ENCODE measurements at places on chromosomes 4 and X.

DNA sequence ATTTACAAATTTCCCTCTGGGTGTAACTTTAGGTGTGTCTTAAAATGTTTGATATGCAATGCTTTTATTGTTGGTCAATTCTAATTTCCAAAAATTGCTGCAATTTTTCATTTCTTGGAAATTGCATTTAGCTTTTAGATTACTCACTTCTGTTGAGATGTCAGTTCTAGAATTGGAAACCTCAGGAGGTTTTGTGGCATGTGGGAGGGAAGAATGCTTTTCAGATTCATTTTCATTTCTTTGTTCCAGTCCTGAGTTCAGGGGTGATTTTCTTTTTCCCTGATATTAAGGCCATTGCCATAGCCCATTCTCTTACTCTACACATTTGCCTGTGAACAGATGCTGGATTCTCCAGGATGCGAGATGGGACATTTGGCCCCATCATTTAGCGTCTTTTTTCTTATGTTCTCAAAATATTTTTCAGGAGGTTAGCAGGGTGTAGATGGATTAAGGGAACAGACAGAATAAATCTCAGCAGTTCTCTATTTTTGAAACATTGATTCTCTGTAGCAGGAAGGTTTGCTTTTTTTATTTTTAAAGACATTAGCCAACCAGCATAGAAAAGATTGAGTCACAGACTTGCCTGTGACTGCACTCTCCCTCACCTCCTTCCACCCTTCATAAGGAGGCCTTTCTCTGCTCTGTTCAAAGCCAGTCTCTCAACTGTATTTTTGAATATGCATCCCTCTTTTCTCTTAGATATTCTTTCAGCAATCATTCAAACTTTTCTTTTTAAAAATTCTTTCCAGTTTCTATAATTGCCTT, 238.4 kb upstream of the ANXA3 start:
- no peak for DNase-seq

DNA sequence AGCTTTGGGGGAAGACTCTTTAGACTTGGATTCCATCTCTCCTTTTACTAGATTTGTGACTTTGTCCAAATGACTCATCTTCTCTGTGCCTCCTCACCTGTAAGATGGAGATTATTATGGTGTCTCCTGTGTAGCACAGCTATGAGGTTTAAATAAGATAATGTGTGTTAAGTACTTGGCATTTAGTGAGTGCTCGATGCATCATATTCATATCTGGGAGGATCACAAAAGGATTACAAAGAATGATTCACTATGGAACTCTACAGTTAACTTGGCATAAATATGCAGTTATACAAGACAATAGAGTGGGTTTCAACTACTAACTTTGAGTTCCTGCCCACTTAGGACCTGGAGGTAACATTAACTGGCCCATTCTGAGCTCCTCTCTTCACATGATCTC, 2.3 kb downstream of the GBA3 start:
- no peak for DNase-seq

DNA sequence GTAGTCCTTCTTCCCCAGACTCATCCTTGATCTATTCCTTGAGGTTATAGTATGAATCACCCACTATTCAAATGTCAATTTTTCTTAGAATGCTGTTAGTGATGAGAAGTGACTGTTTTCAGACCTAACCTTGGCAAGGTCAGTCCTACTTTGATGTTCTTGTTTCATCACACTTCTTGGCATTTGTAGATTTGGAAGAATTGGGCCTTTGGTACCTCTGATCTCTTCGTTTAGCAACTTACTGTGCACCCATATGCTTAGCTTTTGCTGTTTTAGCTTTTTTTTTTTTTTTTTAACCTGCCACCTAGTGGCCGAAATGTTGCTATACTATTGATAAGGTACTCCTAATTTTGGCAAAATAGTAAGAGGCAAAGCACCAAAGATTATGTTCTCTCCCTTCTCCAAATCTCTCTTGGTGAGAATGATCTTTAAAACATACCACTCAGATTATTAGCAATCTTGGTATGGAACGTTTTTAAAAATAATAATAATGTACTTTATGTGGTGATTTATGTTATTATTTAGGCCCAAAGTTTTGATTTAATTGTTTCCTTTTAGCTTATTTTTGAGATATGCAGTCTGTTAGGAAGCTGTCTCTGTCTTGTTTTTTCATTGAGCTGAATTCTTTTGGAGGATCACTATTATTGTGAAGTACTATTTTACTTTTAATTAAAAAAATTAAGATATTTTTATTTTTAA, 16.6 kb downstream of the DCK start:
- DNase-seq: no peak

- no peak for DNase-seq
These were observed 31.0 kb downstream of the RAB40A start for GRCh38 chrX:103488332-103488731.

DNA sequence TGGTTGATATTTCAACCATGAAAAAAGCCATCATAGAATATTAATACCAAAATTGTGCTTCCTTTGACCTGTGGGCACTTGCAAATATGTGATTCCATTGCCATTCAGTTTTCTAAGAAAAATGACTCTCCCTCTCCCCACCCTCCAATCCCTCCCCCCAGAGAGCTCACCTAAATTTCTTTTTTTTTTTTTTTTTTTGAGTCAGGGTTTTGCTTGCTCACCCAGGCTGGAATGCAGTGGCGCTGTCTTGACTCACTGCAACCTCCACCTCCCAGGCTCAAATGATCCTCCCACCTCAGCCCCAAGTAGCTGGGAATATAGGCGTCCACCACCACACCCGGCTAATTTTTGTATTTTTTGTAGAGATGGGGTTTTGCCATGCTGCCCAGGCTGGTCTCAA, 47.0 kb downstream of the SNX25 start:
- no peak for DNase-seq

GRCh38 chrX:97387004-97387403, 503.3 kb downstream of the RPA4 start:
- DNase-seq: no peak

DNA sequence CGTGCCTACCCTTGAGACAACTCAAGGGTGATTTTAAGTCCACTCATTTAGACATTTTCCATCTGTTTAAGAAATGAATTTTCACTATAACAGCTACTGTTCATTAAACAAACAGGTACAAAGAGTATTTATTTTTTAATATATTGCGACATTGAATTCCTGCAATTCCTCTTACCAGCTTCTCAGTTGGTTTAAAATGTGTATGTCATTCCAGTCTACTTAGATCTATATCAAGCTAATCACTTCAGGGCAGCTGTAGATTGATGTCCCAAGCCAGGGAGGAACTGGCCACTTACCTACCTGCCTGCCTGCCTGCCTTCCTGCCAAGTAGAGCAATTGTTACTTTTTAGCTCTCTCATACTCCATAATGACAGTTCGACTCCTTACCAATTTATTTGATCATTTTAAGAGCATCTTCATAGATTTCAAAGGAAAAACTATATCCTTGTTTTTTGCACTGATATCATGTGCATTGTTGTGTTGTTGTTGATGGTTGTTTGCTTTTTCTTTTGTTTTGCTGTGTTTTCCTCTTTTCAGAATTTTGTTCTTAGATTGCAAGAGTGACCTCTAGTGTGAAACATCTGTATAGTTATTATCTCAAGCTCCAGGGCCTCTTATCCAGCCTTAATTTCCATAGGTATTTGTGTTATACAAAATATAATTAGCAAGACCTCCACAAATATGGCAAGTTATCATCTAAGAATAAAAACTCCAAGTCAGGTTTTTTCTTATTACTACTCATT, 120.9 kb upstream of the NRK start:
- no peak for DNase-seq

DNA sequence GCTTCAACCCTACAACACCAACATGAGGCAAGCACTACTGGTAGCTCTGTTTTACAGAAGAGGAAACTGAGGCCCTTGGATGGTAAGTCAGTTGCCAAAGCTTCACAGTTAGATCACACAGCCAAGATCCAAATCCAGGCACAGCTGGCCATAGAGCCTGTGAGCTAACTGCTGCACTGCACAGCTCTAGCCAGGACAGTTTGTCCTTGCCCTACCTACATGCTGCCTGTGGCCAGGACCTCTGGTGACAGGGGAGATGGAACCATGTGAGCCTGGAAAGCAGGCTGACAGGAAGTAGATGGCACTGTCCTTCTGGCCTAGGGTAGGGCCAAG, 257.8 kb downstream of the FBXW7 start:
- no peak for DNase-seq

DNA sequence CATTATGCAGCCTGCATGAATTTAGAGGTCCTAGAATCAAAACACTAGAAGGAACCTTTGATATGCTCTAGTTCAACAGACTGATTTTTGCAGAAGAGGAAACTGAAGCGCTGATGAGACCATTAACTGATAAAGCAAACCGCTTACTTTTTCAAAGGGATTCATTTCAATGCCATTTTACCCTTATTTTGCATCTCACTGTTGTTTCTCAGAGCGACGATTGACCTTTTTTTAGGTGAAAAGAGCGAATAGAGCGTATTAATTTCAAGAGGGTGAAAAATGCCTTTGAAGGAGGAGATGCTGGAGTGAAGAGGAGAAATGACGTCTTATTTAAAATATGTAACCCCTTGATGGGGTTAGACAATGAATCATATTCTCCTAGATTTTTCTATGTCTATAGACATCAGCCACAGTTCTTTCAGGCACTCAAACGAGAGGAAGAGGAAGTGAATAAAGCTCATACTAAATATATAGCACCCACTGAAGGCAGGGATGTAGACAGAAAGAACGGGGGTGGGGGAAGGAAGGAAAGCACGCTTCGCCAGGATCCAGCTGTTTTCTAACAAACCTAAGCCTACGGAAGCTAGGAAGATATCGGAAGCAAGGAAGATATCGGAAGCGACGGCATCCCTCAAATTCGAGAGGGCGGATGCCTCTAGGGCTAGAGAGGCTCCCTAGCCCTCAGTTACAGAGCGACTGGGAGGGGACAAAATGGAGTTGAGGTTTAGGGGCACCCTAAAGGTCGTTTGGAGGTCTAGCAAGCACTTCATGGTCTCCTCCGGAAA, 848 bp downstream of the ACSL4 start:
- DNase-seq: no peak

DNA sequence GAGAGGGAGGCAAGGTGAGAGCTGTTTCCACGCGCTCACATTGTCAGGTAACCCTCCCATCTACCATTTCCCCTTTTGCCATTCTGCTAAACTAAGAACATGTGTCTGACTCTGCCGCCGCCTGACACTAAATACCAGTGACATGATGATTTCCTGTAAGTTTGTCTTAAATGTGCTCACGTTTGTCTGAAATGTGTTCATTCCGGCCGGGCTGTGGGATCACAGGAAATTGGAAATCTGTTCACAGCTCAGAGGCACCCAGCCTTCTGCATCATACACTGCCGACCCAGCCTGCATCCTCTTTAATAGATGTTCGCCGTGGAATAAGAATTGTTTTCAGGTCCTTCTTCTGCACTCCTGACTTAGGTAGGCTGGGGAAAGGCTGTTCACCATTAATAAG, 336.2 kb upstream of the PPARGC1A start:
- no peak for DNase-seq

- DNase-seq: no peak
These were observed 140.0 kb downstream of the TBL1X start for GRCh38 chrX:9604908-9605306.

DNA sequence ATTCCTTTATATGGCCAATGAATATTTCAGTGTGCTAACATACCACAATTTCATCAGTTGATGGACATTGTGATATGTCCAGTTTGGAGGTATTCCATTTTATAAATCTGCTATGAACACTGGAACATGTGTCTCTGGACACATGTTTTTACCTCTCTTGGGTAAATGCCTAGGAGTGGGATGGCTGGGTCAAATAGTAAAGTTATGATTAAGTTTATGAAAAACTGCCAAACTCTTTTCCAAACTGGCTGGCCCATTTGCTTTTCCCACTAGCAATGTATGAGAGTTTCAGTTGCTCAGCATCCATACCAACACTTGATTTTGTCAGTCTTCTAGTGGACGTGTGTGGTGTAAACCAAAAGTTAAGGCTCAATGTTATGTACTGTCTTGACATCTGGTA, 40.5 kb downstream of the CEP44 start:
- no peak for DNase-seq

- no peak for DNase-seq
These were observed 64.3 kb downstream of the CPZ start for GRCh38 chr4:8656711-8657380.

DNA sequence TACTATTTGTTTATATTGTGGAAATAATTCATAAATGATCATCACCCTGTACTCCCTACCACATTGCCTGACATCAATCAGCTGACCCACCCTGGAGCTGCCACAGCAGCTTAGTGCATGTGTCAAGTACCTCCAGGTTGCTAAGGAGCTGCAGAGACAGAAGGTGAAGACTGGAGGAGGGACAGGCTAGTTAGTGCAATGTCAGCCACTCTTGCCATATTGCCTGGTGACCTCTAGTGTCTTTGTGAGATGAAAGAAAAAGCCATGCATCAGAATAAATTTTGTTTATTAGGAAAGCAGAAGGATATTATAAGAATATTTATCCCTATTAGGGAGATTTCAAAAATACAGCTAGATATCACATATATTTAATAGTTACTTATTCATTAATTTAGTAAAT, 243.9 kb upstream of the FAT4 start:
- DNase-seq: no peak

GRCh38 chr4:28225689-28226353, 1365.2 kb downstream of the STIM2 start:
- DNase-seq: no peak

GRCh38 chrX:3638280-3638873, 75.1 kb downstream of the PRKX start:
- DNase-seq: peak; percentile 37

DNA sequence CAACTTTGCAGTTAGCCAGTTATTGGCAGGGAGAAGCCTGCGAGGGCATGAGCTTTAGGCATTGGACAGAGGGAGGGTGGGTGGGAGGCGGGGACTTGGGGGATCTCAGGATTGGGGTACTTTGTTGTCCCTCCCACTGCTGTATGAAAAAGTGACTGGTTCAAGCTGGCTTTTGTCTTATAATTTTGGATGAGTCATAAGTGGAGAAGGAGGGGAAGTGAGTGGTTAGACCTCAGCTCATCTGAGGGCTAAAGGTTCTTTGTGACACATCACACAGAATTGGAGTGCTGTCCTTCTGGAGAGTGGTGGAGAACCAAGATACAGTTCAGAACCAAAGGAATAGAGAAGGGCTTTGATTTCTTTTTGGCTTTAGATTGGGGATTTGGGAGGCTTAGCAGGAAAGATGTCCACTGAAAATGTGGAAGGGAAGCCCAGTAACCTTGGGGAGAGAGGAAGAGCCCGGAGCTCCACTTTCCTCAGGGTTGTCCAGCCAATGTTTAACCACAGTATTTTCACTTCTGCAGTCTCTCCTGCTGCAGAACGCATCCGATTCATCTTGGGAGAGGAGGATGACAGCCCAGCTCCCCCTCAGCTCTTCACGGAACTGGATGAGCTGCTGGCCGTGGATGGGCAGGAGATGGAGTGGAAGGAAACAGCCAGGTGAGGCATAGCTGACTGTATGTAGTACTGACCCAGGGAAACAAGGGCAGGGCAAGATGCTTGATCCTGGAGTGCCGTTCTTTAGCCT, at the start of gene SLC4A4:
TSS of gene SLC4A4 (plus strand) at position 175 of the 748 bp plus-strand sequence.
- DNase-seq: no peak

- DNase-seq: no peak
These were observed 803.9 kb upstream of the PCDH10 start for GRCh38 chr4:132344924-132345828.
